GM12878 (cell line): ENCODE measurements at places on chromosomes 7 and 10.

- peak; percentile 15 for DNase-seq
Observed at GRCh38 chr7:120273476-120273975, 551 bp downstream of the KCND2 start.

GRCh38 chr7:5197811-5198210 is 7.8 kb downstream of the WIPI2 start:
- DNase-seq, result no peak

- DNase-seq, result no peak
Observed at GRCh38 chr7:97479740-97480290, 252.1 kb upstream of the TAC1 start.

GRCh38 chr7:139212133-139212532 is 18.9 kb upstream of the UBN2 start:
- no peak for DNase-seq

DNA sequence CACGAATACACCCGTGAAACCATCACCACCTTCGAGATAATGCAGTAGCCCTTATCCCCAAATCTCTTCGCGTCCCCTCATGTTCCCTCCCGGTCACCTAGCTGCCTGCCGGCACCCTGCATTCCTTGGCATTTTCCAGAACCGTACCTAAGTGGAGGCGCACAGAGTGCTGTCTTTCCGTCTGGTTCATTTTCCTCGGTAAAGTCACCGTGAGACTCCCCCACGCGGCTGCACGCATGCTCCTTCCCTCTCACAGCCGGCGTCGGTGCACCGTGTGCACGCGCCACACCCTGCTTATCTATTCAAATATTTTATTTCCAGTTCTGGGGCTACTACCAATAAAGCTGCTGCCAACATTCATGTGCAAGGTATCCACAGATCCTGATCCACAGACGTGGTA is 65.5 kb upstream of the NKX6-2 start:
- DNase-seq, result no peak

GRCh38 chr7:148773334-148773733 is 74.6 kb downstream of the CUL1 start:
- peak; percentile 11 for DNase-seq

- no peak for DNase-seq
Observed at GRCh38 chr10:2625094-2625493, 442.3 kb upstream of the PFKP start.

- DNase-seq, result no peak
Observed at GRCh38 chr7:84049071-84049836, 145.3 kb downstream of the SEMA3A start.

DNA sequence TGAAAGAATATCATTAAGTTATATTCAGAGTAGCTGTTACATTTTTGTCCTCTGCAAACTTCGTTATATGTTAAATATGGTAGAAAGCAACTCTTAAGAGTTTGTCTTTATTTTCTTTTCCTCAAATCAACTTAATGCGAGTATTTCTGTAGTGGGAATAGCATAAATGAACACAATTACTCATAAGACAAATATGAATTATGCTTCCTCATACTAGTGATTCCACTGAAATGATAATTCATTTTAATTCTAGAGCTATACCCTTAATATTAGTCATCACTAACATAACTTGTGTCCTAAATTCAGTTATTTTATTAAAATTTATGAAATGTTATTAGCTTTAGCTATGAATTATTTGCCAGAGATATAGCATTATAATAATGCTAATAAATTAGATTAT is 820.6 kb upstream of the KCND2 start:
- no peak for DNase-seq

DNA sequence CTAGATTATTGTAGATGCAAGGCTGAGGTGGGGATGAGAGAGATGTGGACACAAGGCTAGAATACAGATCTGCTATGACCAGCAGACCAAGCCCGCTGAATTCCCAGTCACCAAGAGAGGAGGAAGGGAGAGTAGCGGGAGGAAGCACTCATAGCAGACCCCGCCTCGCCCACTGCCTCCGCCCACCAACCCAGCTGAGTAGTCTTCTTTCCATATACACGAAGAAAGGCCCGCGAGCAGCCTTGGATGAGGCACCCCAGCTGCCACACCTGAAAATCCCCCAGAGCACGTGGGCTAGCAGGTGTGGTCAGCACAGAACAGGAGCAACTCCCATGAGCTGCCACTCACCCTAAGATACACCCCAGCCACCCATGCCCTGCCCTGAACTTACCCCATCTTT is 7.9 kb upstream of the H2BK1 start:
- DNase-seq, result no peak

DNA sequence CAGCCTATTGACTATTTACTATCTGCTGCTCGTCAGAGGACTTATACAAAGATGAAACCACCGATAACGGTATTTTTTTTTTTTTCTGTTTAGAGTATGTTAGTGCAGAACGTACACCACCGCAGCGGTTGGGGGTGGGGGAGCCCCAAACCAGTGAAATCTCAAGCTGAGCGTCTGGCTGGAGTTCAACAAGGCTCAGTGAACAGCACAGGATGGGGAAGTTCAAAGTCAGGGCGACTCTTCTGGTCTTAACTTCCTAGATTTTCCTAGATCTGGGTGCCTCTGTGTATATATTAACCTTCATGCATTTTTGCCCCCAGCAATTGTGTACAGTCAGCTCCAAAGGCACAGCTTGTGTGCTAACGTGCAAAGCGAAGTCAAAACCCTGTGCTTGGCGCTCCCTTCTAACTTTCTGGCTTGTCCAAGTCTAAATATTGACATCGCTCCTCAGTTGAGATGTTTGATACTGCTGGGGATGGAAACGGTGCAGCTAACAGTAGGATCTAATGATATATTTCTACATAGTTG is 1.1 kb downstream of the RHOBTB1 start:
- DNase-seq, result no peak

DNA sequence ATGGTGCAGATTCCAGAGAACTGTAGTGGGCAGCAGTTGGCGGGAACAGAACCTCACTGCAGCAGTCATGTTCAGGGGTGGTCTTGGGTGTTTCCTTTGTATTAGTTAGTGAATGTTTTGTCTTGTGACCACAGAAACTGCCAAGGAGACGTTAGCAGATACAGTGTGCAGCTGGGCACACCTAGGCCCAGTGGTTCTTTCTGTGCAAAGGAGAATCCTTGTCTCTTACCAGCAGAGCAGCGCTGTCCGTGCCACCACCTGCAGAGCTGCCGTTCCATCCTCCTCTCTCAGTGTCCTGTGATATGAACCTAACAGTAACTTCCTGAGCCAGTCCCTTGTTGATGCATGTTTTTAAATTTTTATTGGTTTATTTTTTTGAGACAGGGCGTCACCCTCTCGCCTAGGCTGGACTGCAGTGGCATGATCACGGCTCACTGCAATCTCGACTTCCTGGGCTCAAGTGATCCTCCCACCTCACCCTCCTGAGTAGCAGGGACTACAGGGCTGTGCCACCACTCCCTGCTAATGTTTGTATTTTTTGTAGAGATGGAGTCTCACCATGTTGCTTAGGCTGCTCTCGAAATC is 60.6 kb downstream of the WDR37 start:
- no peak for DNase-seq

DNA sequence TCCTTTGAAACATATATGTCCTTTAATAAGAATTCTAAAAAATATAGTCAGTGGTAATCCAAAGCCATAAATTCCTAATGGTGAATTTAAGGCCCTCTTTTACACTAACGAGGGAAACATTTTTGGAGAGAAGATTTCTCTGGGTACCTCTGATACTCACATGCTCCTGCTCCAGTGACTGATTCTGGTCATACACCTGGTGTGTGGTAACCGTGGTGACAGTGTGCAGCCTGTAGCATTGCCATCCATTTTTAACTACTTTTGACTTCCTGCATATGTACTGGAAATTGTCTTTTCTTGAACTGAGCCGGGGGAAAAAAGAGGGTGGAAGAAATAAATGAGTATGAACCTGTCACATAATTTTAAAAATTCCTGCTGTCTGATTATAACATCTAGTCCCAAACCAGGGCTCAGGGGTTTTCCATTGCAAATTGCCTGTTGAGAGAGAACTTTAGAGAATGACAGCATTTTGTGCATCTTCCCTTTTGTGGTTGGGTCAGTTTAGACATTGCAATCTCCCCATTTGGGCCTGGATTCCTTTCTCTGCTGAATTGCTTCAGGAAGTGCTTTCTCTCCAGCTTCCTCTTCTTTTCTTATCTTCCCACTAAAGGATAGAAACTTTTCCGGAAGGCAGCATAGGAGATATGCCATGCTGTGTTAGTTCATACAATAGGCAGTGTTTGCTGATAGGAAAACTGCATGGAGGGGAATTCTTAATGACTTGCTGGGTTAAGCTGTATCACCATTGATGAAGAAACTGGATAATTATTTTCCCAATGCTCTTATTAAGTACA is 125.5 kb downstream of the GRM3 start:
- no peak for DNase-seq

- no peak for DNase-seq
Observed at GRCh38 chr10:123614888-123615287, 51.3 kb upstream of the GPR26 start.

DNA sequence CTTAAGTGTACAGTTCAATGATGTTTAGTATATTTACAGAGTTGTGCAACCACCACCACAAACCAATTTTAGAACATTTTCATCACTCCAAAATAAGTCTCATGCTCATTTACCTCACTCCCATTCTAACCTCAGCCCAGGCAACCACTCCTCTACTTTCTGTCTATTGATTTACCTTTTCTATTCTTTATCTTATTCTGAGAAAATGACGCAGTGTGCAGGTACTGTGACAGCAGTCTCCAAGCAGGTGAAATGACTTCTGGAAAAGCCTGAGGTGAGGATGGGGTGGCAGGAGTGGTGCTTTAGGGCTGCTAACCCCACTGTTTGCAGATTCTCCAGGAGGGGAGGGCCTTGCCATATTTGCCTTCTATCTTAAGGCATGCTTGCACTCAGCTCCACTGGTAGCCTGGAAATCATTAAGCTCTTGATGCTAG is 39.5 kb downstream of the GARS1 start:
- DNase-seq, result no peak

- no peak for DNase-seq
Observed at GRCh38 chr7:80923211-80923612, 4.4 kb upstream of the SEMA3C start.

GRCh38 chr10:74967911-74968666 is 141.7 kb downstream of the KAT6B start:
- DNase-seq, result no peak

GRCh38 chr10:97150013-97150595 is 35.7 kb downstream of the SLIT1 start:
- no peak for DNase-seq

- no peak for DNase-seq
Observed at GRCh38 chr10:43430926-43431663, 5.8 kb upstream of the ZNF487 start.

GRCh38 chr10:91391920-91392319 is 18.2 kb upstream of the HECTD2 start:
- DNase-seq, result no peak

DNA sequence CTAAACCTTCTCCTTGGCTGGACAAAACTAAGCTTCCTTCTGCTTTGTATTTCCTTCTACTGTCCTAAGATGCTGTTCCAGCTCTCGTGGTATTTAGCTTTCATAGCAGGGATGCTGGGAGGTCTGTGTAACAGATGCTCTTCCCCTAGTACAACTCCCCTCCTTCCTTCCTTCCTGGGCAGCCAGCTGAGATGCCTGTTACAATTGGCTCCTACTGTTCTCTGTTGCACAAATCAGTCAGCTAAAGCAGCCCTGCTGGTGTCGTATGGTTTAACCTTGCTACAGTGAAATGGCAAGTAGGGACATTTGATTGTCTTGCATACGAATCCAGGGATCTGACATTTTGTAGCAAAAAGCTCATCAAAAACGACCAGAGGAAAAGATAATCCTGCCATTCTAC is 143.8 kb downstream of the ARHGAP21 start:
- no peak for DNase-seq

- DNase-seq, result no peak
Observed at GRCh38 chr7:2529161-2530070, 9.8 kb downstream of the LFNG start.

DNA sequence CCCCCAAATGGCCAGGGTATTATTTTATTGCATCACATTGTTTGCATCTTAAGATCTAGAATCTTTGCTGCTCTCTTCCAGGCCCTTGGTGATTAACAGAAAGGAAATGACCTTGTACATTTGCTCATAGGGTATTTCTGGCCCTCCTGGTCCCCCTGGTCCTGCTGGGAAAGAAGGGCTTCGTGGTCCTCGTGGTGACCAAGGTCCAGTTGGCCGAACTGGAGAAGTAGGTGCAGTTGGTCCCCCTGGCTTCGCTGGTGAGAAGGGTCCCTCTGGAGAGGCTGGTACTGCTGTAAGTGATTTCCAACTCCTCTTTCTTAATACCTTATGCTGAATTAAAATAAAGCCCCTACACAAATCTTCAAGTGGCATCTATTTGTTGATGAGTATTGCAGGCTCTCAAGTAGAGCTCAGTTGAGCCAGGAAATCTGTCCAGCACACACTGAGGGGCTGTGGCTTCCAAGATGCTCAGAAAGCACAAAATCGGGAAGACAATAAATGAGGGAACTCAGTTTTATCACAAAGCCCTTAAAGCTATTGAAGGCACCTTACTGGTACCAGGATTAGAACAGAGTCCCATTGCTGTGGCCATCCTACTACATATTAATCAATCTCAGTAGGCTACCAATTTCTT is 28.2 kb downstream of the COL1A2 start:
- no peak for DNase-seq

- DNase-seq, result no peak
Observed at GRCh38 chr7:121744877-121745276, 128.1 kb upstream of the PTPRZ1 start.

DNA sequence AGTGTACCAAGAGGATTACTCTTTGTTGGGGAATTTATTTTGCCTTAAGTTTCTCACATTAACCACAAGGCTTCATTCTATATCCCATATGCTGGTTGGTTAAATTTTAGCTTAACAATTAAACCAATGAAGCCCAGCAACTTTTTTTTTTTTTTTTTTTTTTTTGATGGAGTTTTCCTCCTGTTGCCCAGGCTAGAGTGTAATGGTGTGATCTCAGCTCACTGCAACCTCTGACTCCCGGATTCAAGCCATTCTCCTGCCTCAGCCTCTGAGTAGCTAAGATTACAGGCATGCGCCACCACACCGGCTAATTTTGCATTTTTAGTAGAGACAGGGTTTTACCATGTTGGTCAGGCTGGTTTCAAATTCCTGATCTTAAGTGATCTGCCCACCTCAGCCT is 75.0 kb upstream of the MKX start:
- DNase-seq, result no peak

- DNase-seq, result no peak
Observed at GRCh38 chr10:8378198-8378983, 323.9 kb downstream of the GATA3 start.

GRCh38 chr7:81761821-81762220 is 8.0 kb downstream of the HGF start:
- no peak for DNase-seq

- no peak for DNase-seq
Observed at GRCh38 chr10:122198631-122199030, 72.5 kb upstream of the BTBD16 start.
